ENCODE measurements at places on chromosomes 4 and X.
A peak's percentile ranks its signal among the peaks of the same experiment; 100 is the strongest.

DNA sequence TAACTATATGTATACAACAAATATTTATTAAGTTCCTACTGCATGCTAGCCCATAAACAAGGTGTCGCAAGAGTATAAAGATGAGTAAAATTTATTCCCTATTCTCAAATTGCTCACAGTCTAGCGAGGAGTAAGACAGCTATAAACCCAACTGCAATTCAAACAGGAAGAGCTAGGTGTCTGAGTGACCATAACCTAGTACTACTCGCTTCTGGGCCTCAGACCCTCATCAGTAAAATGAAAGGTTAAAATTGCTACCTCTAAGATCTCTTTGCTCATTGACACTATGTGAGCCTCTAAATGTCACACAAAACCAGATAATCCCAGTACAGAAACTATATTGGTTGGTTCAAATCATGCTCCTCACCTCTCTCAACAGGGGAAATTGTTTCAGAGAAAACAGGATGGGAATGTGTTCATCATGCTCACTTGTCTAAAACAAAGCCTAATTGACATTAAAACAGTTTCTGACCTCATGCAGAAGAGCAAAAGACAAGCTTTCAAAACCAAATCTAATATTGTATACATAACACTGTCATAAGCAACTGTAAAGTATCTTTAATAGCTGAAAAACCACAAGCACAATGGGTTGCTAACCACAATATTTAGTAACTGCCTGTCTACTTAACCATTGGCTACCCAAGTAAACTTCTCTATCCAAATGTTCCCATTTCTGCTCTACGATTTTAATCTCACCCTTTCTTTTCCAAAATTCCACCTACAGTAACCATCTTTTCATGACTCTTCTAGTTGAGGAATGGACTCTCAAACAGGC lies 264.6 kb upstream of the FMR1 start:
- DNase-seq = no peak

DNA sequence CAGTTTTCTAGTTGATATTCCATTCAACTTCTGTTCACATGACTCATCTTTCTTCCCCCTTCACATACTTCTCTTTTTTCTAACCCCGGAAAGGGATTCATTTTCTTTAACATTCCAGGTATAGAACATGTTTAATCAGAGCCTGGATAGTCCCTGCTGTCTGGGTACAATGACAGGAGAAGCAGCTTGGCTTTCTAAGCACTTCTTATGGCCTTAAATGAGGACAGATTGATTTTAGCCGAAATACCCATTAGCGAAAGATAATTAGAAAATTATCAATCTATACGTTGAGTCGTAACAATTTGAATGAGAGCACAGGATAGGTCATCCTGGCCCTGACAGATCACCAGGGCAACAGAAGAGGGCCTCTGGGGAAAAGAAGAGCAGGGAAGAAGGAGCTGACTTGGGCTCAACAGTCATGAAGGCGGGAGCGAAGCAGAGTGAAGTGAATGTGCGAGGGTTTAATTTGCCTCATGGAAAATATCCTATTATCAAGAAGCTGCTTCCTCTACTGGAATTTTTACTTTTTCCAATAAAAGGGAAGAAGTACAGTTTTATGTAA lies 62.2 kb downstream of the PPP1R2C start:
- no peak for DNase-seq

GRCh38 chrX:133849676-133850075 lies 135.7 kb downstream of the GPC3 start:
- DNase-seq = no peak

DNA sequence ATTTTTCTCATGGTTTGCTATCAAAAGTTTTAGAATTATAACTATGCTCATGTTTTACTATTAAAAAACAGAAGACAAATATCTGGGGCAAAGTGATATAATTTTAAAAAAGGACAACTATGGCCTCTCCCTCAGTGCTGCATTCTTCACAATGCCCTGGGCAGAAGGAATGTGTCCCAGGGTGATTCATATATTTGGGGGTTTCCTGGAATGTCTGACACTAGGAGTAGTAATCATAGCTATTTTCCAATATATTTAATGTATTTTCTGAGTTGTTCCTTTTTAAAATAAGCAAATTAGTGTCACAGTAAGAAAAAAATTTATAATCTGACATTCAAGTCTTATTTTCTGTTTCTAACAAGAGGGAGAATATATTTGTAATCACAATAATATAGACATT lies 281.7 kb downstream of the UNC5C start:
- DNase-seq = no peak

GRCh38 chrX:47562615-47563243 lies 1.7 kb downstream of the ARAF start:
- no peak for DNase-seq

GRCh38 chrX:15242899-15243555 lies 26.9 kb downstream of the ASB9 start:
- peak; percentile 15 for DNase-seq

DNA sequence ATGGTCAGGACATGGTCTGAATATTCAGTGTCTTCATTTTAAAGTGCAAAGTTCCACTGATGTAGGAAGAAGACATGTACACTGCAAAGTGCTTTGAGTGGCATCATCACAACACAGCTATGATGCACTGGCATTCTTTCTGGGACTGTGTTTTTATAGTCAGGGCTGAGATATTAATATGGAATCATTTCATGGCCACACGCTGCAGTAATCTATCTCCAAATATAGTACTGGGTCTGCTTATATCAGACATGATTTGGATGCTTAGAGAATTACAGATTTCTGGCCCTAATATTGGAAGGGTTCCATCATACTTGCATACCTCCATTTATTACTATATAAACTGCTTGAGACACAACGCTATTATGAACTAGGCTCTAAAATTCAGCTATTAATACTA lies 1170.9 kb downstream of the NLGN4X start:
- DNase-seq = no peak

DNA sequence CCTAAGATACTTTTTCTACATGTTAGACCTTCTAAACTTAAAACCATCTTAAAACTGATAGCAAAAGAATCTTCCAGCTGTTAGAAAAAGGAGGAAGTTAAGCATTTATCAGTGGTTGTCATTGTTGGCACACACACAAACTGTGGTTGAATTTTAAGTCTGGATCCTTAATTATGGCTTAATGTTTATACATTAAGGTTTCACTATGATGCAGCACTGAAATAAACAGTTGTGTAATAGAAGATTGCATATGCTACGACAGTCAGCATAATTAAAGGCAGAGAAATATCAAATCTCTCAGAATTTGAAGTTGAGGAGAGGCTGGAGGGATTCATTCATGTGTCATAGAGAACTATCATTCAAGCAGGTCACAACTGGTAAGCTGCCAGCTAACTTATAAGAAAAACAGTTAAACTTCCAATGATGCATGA lies 32.3 kb downstream of the ADGRA3 start:
- DNase-seq = no peak

DNA sequence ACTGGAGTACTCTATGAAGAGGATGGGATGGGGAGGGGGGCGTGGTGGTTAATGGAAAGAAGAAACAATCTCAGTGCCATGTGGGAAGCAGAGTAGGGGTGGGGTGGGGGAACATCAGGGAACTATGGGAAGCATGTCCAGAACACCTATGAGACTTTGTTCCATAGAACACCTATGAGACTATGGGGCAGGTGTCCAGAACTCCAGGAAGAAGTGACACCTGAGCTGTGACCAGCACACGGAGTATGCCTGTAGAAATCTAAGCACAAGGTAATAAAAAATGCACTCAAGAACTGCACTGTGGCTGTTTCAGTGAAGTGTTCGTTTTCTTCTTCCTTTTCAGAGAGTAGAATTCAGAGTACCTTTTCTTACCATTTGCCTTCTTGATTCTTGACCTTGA lies 704.8 kb upstream of the TENM3 start:
- no peak for DNase-seq

DNA sequence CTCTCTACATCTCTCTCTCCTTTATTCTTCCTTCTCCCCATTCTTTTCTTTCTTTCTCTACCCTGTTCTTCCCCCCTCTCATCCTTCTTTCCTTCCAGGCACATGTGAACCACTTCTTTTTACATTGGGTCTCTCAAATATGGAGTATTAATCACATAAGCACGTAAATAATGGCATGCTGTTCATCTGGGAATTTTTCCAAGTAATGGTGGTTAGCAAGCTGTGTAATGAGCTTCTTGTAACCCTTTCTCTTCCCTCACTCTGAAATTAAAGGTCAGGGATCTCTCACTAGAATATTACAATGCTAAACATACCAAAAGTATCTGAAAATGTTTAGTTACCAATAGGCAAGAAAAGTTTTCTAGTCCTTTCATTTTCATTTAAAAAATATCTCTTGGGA lies 239.9 kb upstream of the TEX13A start:
- no peak for DNase-seq

GRCh38 chrX:105969487-105969886 lies 69.0 kb downstream of the SERPINA7 start:
- DNase-seq = no peak

DNA sequence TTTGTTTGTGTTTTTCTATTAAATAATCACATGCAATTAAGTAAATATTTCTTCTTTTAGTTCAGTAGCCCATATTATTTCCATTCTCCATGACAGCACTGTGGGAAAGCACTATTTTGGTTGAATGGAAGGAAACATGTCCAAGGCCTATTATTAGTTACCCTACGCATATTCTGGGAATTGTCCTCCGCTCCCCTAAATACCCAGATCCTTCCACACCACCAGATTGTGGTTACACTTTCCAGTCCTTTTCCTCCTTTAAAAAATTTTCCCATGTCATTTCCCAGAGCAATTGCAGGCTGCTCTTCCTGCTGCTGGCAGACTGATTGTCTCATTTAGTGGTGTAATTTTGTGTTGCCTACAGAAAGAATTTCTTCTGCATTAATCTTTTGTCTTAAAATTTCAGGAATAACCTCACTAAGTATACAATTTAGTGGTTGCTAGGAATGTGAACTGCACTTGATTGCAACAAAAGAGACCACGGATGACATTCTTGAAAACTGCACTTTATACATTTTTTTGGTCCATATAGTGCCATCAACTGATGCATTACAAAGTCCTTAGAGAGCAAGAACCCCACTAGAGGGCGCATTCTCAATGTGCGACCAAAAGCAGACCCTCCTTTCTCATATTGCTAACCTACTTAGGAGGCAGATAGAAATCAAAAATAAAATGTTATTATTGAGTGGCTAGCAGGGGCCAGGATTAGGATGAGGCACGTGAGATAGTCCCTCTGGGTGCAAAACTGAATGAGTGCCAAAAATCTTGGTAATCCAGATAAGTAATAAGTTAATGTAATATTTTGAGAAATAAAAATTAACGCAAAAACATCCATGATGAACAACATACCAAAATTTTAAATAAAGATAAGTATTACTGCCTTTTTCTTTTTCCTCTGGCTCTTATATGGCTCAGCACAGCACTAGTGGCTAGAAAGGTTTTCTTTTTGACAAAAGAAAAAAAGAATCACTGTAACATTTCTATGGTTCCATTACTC lies 98.8 kb upstream of the IQCM start:
- peak; percentile 30 for DNase-seq

GRCh38 chr4:170005472-170005871 lies 20.7 kb downstream of the MFAP3L start:
- DNase-seq = no peak

GRCh38 chrX:20974326-20974725 lies 399.9 kb upstream of the CNKSR2 start:
- no peak for DNase-seq

GRCh38 chr4:112003231-112003907 lies 141.9 kb upstream of the FAM241A start:
- DNase-seq = no peak

- no peak for DNase-seq
Observed at GRCh38 chrX:155259752-155260151, 4.5 kb downstream of the RAB39B start.

- DNase-seq = no peak
Observed at GRCh38 chrX:108285356-108285755, 152.9 kb downstream of the COL4A6 start.

DNA sequence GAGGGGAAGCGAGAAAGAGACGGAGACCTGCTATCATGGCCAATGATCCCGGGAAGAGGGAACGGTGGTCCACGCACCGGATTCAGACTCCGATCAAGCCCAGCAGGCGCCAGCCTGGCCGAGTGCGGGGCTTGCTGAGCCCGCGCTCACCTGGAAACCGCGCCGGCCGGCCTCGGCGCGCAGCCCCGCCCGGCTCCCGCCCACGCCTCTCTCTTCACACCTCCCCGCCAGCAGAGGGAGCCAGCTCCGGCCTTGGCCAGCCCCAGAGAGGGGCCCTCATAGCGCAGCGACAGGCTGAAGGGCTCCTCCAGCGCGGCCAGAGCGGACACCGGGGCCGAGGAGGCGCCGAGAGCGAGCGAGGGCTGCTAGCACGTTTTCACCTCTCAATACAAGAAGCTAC lies 36.8 kb upstream of the SPANXN2 start:
- DNase-seq = no peak

GRCh38 chr4:142683503-142683902 lies 162.6 kb downstream of the INPP4B start:
- DNase-seq = no peak

GRCh38 chr4:106809076-106809475 lies 227.0 kb downstream of the DKK2 start:
- no peak for DNase-seq

DNA sequence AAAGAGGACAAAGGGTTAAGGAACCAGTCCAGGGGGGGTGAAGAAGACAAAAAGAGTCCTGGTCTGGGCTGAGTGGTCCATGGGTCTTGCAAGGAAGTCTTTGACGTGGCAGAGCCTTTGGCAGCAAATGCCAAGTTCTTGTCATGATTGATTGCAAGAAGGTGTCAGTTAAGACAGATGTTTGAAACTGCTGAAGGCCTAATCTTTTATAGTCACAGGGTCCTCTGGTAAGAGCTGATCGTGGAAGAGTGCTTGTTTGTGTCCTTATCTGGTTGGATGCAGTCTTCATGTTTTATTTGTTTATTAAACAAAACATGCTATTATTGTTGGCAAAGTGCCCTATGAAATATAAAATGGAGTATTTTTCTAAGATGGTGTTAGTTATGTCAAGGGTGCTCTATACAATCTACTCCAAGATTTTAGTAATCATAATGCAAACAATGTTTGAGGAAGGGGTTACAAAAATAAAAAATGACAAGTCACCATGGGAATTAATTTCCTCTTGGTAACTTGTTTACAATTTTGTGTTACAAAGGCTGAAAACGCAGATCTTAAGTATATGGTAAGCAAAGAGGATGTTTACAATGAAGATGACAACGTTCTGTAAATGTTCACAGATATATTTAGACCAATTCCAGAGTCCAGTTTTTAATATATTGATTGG lies 85.9 kb downstream of the MAGED4 start:
- DNase-seq = no peak
